ENCODE measurements at places on chromosomes 7 and 10. TPM values are rescaled to one million over a fixed set of nuclear protein-coding genes. Genes with fewer than 3 reads are reported as not detected.

DNA sequence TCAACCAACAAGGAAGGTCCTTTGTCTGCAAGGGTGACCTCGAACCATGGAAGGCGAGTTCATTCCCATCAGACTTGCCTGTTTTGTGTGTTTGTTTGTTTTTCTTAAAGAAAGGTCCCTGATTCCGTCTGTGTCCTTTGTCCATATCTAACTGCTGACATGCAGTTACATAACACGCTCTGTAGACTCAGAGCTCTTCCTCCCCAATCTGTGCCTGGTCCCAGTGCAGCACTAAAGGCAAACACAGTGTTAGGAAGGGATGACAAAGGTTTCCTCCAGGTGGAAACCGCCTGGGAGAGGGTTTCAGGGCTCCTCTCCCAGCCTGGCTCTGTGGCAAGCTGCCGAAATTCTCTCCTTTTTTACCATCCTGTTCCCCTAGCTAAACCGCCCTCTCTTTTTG, 13.4 kb downstream of the JCAD start:
- no peak overlapping the region for H3K27ac ChIP-seq
- H3K27me3 ChIP-seq, result no peaks in the 10 kb centered on the region
- H3K4me1 ChIP-seq, result no peaks in the 10 kb centered on the region
- no peak overlapping the region for H3K4me3 ChIP-seq
- no peak for DNase-seq
- H3K36me3 ChIP-seq, result no peaks in the 10 kb centered on the region

DNA sequence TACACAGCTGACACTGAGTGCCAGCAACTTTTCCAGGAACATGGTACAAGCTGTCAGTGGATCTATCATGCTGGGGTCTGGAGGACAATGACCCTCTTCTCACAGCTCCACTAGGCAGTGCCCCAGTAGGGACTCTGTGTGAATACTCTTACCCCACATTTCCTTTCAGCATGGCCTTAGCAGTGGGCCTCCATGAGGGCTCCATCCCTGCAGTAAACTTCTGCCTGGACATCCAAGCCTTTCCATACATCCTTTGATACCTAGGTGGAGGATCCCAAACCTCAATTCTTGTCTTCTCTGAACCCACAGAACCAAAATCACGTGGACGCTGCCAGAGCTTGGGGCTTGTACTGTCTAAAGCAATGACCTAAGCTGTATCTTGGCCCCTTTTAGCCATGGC, 116.8 kb downstream of the IQUB start:
- no peak overlapping the region for H3K27ac ChIP-seq
- no peaks in the 10 kb centered on the region for H3K27me3 ChIP-seq
- H3K4me3 ChIP-seq, result no peak overlapping the region
- no peaks in the 10 kb centered on the region for H3K36me3 ChIP-seq
- no peak for DNase-seq

DNA sequence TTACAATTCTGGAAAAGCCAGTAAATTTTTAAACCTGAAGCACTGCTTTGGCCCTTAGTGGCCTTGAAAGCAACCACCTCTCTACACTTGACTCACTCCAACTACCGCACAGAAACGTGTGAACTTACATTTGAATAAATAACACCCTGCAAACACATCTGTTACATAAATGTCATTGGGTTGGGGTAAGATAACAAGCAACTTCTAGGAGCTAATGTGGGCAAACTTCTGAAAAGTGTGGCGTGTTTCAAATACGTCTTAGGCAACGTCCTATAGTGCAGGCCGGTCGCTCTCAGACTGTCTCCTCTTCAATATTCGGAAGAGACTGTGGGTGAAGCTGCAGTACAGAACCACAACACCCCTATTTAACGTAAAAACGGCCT, 474 bp downstream of the ORC5 start:
- H3K36me3 ChIP-seq, result peaks cover 8% of the 10 kb centered on the region
- no peaks in the 10 kb centered on the region for H3K27me3 ChIP-seq
- no peak for DNase-seq

Gene NKX1-2
- polyA plus RNA-seq, result not detected

Data from liver (tissue), 10 donors.